LoVo (cell line): ENCODE measurements at places on chromosomes 5 and 9.

DNA sequence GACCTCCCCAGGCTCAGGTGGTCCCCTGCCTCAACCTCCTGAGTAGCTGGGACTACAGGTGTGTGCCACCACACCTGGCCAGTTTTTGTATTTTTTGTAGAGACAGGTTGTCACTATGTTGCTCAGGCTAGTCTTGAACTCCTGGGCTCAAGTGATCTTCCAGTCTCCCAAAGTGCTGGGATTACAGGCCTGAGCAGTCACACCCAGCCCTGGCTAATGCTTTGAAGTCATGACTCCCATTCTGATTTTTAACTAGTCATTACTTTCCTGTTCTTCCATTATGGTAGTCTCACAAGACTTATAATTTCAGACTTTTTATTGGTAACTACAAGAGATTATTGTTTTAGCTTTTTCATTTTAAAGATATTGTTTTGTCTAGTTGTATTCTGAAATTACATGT, 26.3 kb downstream of the UBAP1 start:
- DNase-seq = no peak

GRCh38 chr5:119345861-119346260, 10.0 kb upstream of the TNFAIP8 start:
- DNase-seq = no peak

DNA sequence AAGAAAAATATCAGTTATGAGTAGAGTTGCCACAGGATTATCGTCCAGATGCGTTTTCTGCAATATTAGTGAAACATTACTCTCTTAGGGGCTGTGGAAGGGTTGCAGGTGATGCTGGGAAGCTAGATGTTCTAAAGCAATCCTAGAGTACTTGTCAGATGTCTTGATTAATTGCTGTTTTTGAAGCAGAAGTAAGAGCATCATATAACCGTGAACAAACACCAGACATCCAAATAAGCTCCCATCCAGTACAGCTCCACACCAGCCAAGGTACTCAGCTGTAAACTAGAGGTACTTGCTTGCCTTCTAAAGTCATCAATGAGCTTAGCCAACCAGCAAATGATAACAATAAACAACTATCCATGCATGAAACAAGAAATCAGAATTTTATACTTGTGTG, 131.1 kb downstream of the ST8SIA4 start:
- no peak for DNase-seq

GRCh38 chr5:75567710-75568109, 43.5 kb upstream of the ANKDD1B start:
- DNase-seq = no peak

DNA sequence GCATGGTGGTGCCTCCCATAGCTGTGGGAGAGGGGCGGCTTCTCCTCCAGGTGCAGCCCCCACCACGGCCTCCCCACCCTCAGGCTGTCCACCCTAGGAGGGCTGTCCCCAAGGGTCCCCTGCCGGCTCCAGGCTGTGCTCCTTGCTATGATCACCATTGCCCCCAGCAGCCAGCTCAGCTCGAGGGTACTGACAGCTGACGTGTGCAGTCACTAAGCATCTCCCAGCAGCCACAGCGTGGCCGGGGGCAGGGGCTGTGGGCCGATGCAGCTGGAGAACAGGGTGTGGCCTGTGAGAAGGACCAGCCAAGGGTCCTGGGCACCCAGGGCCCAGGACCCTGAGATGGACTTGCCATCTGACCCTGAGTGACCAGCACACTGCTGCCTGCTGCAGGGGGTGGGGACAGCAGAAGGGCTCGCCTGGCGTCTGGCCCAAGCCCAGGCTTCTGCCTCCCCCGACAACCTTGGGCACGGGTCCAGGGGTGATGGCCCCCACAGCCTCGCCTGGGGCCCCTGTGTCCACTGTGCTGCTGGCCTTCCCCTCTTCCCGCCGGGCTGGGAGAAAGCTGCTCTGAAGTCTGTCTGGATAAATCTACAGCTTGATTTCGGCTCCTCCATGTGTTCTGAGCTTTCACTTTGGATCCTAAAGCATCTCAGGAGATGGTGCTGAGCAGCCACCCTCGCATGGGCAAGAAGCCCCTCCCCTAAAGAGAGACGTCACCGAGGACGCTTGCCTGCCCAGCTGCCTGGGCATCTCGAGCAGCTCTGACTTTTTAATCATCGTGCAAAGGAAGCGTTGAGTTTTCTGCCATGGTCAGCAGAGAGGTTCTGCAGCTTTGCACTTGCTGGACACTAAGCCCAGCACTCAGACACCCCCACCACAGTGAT, 5.5 kb downstream of the KCNT1 start:
- no peak for DNase-seq

DNA sequence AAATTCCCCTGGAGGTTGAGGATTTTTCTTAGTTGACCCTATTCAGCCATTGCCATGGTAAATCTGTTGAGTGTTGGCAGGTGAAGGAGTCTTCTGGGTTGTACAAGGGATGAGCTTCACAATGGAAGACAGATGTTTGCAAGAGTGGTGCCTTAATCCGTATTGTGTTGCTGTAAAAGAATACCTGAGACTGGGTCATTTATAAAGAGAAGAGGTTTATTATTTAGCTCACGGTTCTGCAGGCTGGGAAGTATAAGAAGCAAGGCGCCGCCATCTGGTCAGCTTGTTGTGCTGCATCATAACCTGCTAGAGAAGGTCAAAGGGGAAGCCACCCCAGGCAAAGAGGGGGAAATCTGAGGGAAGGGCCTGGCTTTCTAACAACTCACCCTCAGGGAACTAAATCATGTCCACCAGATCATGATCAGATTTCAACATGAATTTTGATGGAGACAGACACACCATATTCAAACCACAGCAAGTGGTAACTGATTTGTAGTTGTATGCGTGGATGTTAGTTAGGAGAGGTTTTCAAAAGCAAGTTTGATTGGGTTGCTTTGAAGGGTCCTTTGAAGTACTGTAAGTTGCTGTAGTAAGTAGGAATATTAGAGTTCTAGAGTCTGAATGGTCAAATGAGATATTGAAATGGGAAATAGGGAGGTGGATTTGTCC, 2.5 kb downstream of the TNPO1 start:
- peak; percentile 58 for DNase-seq

DNA sequence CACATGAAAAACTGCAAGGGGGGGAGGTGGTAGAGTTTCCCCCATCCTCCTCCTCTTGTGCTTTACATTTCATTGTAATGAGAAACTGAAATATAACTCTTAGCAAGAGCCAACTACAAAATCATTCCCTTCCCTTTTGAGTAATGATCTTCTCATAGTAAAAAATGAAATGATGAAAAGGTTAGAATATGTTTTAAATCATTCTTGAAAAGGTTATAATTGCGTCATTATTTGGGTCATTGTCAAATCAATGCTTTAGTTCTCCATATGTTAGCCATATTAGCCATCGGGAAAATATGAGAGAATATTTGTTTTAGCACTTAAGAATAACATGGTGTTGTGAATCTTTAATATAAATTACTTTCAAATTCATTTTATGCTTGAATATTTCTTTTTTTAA, 1185.0 kb upstream of the CDH18 start:
- no peak for DNase-seq

DNA sequence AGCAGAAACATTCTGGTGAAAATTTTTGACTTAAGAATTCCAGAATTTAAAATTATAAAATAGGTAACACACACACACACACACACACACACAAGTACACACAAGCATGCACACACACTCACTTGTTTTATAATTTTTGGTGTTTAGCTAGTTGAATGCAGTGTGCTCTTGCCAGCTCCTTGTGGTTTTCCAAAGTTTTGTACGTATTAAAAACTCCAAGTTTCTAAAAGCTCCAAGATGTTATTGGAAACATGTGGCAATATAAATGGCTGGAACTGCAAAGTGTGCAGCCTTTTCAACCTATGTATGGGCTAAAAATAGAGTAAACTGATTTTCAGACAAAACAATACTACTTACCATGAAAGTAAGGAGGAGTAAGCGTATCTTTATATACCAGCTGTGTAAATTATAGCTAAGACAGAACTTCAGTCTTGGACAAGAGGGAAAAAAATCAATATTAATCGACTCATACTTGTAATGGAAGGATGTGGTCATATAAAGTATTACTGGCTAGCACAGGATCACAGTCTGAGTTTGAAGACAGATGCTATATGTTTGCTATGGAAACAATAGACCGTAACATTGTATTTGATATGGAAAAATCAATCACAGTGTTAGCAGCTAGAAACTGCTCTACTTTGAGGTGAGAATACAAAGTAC, 727.1 kb upstream of the GRAMD2B start:
- DNase-seq = no peak

- no peak for DNase-seq
These were observed 154.3 kb downstream of the C5orf15 start for GRCh38 chr5:133814152-133814551.

DNA sequence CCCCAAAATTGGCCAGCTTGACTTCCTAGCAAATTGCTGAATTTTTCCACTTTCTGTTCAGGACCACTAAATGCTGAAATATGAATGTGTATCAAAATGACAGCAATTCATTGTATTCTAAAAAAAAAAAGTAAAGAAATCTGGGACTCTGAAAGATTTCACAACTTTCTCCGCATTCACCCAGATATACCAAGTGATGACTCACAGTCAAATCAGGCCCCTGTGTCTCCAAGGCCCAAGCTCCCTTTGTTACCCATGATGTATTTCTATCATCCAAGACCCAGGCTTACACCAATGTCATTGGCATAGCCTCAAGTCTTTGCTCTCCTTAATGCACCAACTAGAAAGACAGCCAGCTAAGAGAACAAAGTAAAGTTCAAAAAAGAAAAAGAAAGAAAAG, 493.9 kb downstream of the NTRK2 start:
- DNase-seq = no peak

- DNase-seq = no peak
These were observed 5.8 kb downstream of the ANXA6 start for GRCh38 chr5:151151793-151152192.

- DNase-seq = no peak
These were observed 89.3 kb upstream of the IL12B start for GRCh38 chr5:159419576-159419975.

GRCh38 chr5:14004598-14005394, 60.3 kb upstream of the DNAH5 start:
- DNase-seq = peak; percentile 31

GRCh38 chr5:133818031-133818431, 150.4 kb downstream of the C5orf15 start:
- DNase-seq = no peak

DNA sequence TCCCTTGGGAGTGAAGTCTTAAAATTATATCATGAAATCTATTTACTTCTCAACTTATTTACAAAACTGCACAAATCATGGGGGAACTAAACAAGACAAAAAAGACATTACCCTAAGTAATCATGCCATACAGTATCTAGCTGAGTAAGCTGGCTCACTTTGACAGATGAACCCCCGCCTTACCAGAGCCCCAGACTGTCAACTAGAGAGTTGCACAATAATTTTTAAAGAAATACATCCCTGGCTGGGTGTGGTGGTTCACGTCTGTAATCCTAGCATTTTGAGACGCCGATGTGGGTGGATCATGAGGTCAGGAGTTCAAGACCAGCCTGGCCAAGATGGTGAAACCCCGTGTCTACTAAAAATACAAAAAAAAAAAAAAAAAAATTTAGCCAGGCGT, 62.3 kb downstream of the LPAR1 start:
- no peak for DNase-seq

- no peak for DNase-seq
These were observed 324.5 kb upstream of the WWC1 start for GRCh38 chr5:167966979-167967378.

DNA sequence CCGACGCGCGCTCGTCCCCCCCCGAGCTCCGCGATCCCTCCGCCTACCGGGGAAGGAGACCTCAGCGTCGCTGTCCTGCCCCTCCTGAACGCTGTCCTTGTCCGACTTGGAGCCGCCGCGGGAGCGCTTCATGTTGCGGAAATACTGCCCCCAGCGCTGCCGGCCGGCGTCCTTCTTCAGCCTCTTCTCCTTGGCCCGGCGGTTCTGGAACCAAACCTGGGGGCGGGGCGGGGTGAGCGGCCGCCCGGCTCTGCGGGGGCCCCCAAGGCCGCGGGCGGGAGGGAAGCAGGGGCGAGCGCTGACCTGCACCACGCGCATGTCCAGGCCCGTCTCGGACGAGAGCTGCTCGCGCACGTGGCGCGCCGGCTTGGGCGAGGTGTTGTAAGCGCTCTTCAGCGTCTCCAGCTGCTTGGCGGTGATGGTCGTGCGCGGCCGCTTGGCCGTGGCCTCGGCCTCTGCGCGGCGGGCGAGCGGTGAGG, 6.3 kb downstream of the LHX3 start:
- DNase-seq = no peak

DNA sequence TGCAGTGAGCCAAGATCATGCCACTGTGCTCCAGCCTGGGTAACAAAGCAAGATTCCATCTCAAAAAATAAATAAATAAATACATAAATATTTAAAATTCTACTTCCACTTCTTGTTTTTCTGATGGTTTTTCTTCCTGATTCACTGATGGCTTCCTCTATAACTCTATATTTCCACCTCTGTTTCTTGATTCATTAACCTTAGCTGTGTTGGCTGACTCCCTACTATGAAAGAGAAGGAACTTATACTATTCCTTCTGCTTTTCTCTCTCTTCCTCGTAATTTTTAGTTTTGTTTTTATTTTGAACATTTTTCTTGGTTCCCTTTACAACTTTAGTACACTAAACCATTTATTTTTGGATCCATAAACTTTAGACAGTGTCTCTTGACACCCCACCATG, 103.5 kb downstream of the MAMDC2 start:
- DNase-seq = no peak

DNA sequence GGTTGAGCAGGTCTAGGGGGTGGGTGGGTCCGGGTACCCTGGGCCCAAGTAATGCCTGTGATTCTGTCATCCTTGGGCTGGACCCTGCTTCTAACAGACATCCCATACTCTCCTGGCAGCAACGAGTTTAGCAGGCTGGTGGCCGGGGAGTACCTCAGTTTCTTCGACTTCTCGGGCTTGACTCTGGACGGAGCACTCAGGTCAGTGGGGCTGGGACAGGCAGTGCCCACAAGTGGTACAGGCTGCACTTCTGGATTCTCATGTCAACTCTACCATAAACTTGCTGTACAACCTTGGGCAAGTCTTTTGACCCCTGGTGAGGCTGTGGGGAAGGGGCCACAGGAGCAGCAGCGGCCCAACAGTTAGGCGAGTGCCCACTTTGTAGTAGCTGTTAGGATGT, 21.8 kb downstream of the PSD2 start:
- DNase-seq = no peak

DNA sequence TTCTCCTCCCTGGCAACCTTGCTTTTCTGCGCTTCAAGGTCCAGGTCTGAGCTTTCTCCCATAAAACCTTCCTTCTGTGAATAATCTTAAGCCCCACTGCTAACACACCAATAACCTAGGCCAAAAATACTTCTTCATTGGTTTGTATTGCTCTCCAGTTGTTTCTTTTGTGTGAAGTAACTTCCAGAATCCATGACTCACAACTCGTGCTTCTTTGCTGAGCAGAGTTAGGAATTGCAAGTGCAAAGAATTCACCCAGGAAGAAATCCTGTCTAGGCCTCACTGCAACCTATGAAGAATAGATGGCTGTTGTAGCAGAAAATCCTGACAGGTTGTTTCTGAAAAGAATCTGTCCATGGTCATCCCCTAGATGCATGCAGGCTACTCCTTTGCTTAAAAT, 295.7 kb downstream of the MED10 start:
- DNase-seq = no peak

DNA sequence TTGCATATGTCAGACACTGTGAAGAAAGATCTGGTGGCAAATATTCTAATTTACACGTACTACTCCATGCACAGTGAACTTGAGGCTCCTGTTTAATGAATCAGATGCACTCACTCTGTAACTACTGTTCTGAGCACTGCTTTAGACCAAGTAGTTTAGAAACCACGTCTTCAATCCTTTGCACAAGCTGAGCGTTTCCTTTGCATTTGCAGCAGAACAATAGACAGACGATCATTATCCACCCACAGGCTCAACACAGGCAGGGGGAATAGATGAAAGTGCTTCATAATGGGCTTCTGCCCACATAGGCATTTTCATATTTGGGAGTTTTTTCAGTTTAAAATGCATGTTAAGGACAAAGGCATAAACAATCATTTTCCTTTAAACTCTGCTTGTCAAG, 423.3 kb upstream of the ADAMTS16 start:
- no peak for DNase-seq
